ENCODE measurements at places on chromosomes 2 and 18. TPM values are rescaled to one million over a fixed set of nuclear protein-coding genes. Genes with fewer than 3 reads are reported as not detected.

CFAP65 gene
- not detected for total RNA-seq

CHPF gene
- 107 TPM for total RNA-seq

DNA sequence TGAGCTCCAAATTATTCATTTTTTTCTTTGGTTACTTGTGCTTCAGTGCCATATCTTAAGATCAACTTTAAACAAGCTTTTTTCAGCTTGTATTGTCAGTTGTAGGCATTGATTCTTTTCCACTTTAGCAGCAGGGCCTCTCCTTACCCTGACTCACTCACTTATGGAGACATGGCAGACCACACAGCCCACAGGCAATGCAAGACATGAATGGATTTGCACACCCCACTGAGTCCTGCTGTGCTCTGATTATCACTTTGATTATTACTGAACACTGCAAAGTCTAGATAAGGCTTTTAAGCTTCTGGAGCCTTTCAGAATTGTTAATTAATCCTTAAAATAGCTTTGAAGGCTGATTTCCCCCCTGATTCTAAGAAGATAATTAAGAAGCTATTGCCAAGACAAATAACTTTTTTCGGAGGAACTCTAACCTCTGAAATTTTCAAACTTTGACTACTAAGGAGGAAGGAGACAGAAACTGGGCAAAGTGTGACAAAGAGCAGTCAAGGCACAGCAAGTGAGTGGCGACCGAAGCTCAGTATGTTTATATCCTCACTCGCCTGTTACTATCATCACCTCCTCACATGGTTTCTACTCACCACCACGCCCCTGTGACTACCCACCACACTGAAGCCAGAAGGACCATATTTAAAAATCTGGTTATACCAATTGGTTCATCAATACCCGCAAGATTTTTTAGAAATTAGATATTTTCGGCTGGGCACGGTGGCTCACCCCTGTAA, 43.3 kb downstream of the CACNB4 start:
- no peak overlapping the region for H3K4me3 ChIP-seq
- no peak overlapping the region for H3K27ac ChIP-seq
- no peaks in the 10 kb centered on the region for H3K36me3 ChIP-seq
- no peaks in the 10 kb centered on the region for H3K4me1 ChIP-seq

DNA sequence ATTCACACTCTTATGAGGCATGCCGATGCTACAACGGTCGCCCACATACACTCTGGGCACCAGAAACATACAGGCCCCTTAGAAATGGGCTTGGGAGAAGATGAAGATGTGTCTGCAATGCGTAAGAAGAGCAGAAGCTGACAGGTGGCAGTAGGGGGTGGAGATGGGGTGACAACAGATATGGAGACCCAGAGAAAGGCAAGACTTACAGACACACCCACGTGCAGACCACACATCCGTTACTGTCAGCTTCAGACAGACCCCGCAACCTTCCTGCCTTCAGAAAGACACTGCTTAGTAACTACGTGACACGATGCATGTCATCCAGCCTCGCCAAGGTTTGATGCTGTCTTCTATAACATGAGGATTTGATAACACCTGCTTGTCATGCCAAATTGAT, 89.5 kb downstream of the ZFP36L2 start:
- no peak overlapping the region for H3K27ac ChIP-seq
- H3K4me1 ChIP-seq: peaks cover 89% of the 10 kb centered on the region
- DNase-seq: no peak
- H3K36me3 ChIP-seq: no peaks in the 10 kb centered on the region
- no peak overlapping the region for H3K4me3 ChIP-seq
- no peaks in the 10 kb centered on the region for H3K27me3 ChIP-seq

DNA sequence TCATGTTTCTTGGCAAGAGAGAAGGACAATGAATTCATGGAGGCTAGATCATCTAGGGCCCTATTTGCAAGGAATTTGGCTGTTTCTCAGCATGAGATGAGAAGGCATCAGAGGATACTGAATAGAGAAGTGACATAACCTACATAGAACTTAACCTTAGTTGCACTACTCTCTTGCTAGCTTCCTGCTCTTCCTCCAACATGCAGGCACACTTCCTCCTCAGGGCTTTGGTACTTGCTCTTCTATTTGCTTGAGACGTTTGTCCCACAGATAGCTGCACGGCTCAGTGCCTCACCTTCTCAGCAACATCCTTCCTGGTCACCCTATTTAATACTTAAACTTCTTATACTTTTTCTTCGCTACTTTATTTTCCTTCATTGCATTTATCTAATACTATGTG, 20.0 kb upstream of the LANCL1 start:
- no peak overlapping the region for H3K27ac ChIP-seq
- no peaks in the 10 kb centered on the region for H3K36me3 ChIP-seq
- no peaks in the 10 kb centered on the region for H3K27me3 ChIP-seq
- no peaks in the 10 kb centered on the region for H3K4me1 ChIP-seq
- no peak for DNase-seq
- H3K4me3 ChIP-seq: no peak overlapping the region

- peaks cover 35% of the 10 kb centered on the region for H3K27me3 ChIP-seq
- H3K27ac ChIP-seq: no peak overlapping the region
- H3K4me1 ChIP-seq: no peaks in the 10 kb centered on the region
- no peak overlapping the region for H3K4me3 ChIP-seq
- no peaks in the 10 kb centered on the region for H3K36me3 ChIP-seq
Observed at GRCh38 chr18:77762642-77763041, 513.0 kb downstream of the GALR1 start.

GRCh38 chr2:206477296-206477695, 34.0 kb downstream of the ADAM23 start:
- no peaks in the 10 kb centered on the region for H3K4me1 ChIP-seq
- no peaks in the 10 kb centered on the region for H3K27me3 ChIP-seq
- H3K36me3 ChIP-seq: no peaks in the 10 kb centered on the region

DNA sequence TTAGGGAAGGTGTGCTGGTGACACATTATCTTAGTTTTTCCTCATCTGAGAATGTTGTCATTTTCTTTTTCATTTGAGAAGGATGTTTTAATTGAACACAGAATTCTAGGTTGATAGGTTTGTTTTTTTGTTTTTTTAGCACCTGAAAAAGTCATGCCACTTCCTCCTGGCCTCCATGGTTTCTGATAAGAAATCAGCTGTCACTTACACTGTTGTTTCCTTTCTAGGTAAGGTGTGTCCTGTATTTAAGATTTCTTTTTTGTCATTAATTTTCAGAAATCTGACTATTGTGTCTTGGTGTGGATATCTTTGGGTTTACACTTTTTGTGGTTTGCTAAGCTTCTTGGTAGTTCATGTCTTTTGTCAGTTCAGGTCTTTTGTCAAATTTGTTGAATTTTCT, 99.3 kb downstream of the ROCK1 start:
- no peak for DNase-seq
- H3K27me3 ChIP-seq: no peaks in the 10 kb centered on the region
- no peak overlapping the region for H3K27ac ChIP-seq
- H3K4me3 ChIP-seq: no peak overlapping the region

GRCh38 chr2:219733746-219734145, 106.3 kb downstream of the SLC4A3 start:
- no peaks in the 10 kb centered on the region for H3K27me3 ChIP-seq
- no peak for DNase-seq
- no peak overlapping the region for H3K4me3 ChIP-seq
- no peak overlapping the region for H3K27ac ChIP-seq
- no peaks in the 10 kb centered on the region for H3K36me3 ChIP-seq
- H3K4me1 ChIP-seq: no peaks in the 10 kb centered on the region

- H3K36me3 ChIP-seq: no peaks in the 10 kb centered on the region
- no peak overlapping the region for H3K4me3 ChIP-seq
- no peak overlapping the region for H3K27ac ChIP-seq
- no peak for DNase-seq
- no peaks in the 10 kb centered on the region for H3K27me3 ChIP-seq
Observed at GRCh38 chr2:118697781-118698180, 149.7 kb downstream of the EN1 start.

DNA sequence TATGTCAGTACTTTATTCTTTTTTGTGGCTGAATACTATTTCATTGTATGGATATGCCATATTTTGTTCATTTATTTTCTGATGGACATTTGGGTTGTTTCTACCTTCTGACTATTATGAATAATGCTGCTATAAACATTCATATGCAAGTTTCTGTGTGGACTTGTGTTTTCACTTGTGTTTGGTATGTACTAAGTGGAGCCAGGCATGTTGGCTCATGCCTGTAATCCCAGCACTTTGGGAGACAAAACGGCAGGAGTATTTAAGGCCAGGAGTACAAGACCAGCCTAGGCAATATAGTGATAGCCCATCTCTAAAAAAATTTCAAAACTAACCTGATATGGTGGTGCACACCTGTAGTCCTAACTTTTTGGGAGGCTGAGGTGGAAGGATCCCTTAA, 23.3 kb downstream of the MARCHF7 start:
- DNase-seq: no peak
- peaks cover 31% of the 10 kb centered on the region for H3K36me3 ChIP-seq
- peaks cover 15% of the 10 kb centered on the region for H3K4me1 ChIP-seq

- H3K4me3 ChIP-seq: no peak overlapping the region
- no peaks in the 10 kb centered on the region for H3K36me3 ChIP-seq
- no peak overlapping the region for H3K27ac ChIP-seq
- no peaks in the 10 kb centered on the region for H3K4me1 ChIP-seq
Observed at GRCh38 chr2:49914281-49914680, 760.0 kb upstream of the FSHR start.

DNA sequence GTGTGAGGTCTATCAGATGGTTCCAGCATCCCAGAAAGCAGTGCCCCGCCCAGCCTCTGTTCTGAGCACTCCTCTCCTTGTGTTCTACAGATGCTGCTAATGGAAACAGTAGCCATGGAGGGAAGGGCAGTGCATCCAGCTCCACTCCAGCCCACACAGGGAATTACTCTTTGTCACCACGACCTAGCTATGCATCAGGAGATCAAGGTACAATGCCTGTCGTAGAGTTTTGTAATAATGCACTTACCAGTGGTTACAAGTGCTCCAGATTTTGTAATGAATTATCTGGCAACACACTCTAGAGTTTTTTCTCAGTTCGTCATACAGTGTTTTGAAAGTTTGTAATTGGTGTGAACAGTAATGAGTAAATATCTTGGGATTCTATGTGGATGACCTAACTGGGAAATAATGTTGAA, 161.1 kb downstream of the ESCO1 start:
- H3K27ac ChIP-seq: no peak overlapping the region
- no peaks in the 10 kb centered on the region for H3K4me1 ChIP-seq
- H3K36me3 ChIP-seq: no peaks in the 10 kb centered on the region

- H3K4me3 ChIP-seq: no peak overlapping the region
- H3K36me3 ChIP-seq: no peaks in the 10 kb centered on the region
- H3K27ac ChIP-seq: no peak overlapping the region
- DNase-seq: no peak
- H3K4me1 ChIP-seq: no peaks in the 10 kb centered on the region
Observed at GRCh38 chr2:187642498-187642897, 88.3 kb upstream of the TFPI start.

DNA sequence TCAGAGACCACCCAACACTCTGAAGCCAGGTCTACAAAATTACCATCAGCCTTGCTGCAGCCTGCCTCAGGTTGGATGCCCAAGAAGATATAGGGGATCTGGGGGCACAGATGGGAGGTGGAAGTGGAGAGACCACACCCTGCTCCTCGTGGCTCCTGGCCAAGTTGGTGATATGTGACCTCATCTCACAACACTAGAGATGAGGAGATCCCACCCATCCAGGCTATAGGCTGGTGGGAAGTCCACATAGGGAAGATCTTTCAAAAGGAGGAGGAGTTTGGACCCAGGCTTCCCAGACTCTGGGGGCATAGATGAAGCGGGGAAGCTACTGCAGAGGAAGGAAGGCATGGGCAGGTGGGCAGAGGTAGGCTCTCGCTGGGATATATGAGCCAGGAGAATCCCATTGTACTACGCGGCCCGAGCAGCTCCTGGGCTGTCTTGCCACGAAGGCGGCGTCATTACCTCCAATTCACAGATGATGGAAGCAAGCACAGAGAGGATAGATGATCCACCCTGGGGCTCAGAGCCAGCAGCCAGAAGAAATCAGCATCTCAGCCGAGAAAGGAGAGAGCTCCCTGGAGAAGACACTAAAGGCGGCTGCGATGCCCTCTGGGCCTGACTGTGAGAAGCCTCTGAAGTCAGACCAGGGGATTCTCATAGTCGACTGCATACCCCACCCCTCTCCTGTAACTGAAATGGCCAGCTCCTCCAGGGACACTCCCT, 96.0 kb downstream of the RHOB start:
- H3K27me3 ChIP-seq: no peaks in the 10 kb centered on the region
- no peaks in the 10 kb centered on the region for H3K36me3 ChIP-seq
- H3K27ac ChIP-seq: no peak overlapping the region

- no peak overlapping the region for H3K4me3 ChIP-seq
- no peak for DNase-seq
- H3K36me3 ChIP-seq: no peaks in the 10 kb centered on the region
- peaks cover 9% of the 10 kb centered on the region for H3K4me1 ChIP-seq
- H3K27me3 ChIP-seq: no peaks in the 10 kb centered on the region
Observed at GRCh38 chr2:158602027-158602426, 145.3 kb downstream of the PKP4 start.
